ENCODE measurements at places on chromosomes 3 and 15. TPM values are rescaled to one million over a fixed set of nuclear protein-coding genes. Genes with fewer than 3 reads are reported as not detected.

GRCh38 chr15:48794697-48795134 lies 16.2 kb downstream of the CEP152 start:
- no peak for DNase-seq

DNA sequence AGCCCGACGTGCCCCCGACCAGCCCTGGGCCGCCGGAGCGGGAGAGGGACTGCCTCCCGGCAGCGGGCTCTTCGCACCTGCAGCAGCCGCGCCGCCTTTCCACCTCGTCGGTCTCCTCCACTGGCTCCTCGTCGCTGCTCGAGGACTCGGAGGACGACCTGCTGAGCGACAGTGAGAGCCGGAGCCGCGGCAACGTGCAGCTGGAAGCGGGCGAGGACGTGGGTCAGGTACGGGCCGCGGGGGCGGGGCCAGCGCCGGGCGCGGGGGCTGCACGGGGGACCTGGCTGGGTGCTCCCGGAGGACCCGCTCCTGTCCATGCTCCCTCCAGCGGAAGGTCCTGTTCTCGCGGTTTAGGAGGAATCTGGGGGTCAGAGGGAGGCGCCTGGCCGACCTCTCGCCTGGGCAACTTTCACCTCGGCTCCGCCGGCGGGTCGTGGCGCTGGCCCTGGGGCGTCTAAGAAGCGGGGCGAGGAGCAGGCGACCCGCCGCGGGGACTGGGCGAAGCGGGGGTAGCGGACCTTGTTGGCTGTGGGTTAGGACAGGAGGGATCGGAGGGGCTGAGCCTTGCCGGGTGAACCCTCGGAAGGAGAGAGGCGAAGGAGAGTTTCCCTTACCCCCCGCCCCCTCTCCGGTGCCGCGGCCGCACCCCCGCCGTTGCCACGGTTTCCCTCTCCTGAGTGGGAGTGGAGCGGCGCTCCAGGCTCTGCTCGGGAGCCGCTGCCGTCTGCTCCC lies 682 bp downstream of the ITPKA start:
- DNase-seq, result no peak

GRCh38 chr3:67516496-67516895 lies 137.9 kb downstream of the SUCLG2 start:
- no peak for DNase-seq

- DNase-seq, result no peak
Measured at GRCh38 chr3:159884661-159885402, 103.8 kb upstream of the IL12A start.

- no peak for DNase-seq
Measured at GRCh38 chr15:73777741-73778140, 24.6 kb upstream of the INSYN1 start.

- no peak for DNase-seq
Measured at GRCh38 chr15:73684581-73685455, 635 bp downstream of the CD276 start.

Gene ITGA11
- 12.6 TPM for total RNA-seq

Gene PRR23A
- not detected for total RNA-seq

Gene IQCF5
- total RNA-seq, result not detected

Gene ATP13A4
- total RNA-seq, result not detected
